ENCODE measurements at places on chromosomes 3 and 15.

- DNase-seq = no peak
Observed at GRCh38 chr3:192847941-192848340, 69.7 kb downstream of the MB21D2 start.

DNA sequence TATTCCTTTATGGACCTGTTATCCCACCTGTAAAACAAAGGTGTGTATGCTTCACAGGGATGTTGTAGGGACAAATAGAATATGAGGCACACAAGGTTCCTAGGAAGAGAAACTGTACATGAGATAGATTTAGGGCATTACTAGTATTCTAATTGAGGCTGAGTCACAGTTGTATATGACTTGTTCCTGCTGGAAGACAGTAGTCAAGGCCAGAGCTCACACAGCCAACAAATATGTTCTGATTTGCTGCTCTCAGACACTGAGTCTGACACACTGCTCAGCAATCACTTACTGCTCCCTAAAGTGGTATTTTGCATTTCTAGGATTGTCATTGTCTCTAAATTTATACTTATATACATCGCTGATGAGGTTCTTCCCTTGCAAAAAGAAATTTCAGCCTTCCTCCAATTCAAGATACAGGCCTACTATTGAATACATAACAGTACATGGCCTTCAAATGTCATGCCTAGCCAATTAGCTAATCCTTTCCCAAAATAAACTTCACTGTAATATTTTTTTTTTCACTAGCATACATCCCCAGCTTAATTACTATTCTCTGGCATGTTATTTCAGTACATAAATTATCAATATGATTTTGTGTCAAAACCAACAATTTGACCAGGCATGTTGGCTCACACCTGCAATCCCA is 69.8 kb downstream of the TIGIT start:
- no peak for DNase-seq

- no peak for DNase-seq
Observed at GRCh38 chr15:60557191-60557618, 78.3 kb upstream of the ICE2 start.

- DNase-seq = no peak
Observed at GRCh38 chr3:155640098-155640497, 104.8 kb downstream of the PLCH1 start.

- DNase-seq = no peak
Observed at GRCh38 chr3:98824256-98824655, 61.1 kb downstream of the ST3GAL6 start.

Measured in NT2/D1 (cell line).